ENCODE measurements at places on chromosomes 4 and X.
A peak's percentile ranks its signal among the peaks of the same experiment; 100 is the strongest.

- H3K36me3 ChIP-seq: no peaks in the 10 kb centered on the region
- no peak overlapping the region for H3K4me3 ChIP-seq
- peaks cover 7% of the 10 kb centered on the region for H3K4me1 ChIP-seq
- no peaks in the 10 kb centered on the region for H3K27me3 ChIP-seq
- DNase-seq: no peak
Measured at GRCh38 chr4:184444953-184445309, 29.4 kb downstream of the IRF2 start.

DNA sequence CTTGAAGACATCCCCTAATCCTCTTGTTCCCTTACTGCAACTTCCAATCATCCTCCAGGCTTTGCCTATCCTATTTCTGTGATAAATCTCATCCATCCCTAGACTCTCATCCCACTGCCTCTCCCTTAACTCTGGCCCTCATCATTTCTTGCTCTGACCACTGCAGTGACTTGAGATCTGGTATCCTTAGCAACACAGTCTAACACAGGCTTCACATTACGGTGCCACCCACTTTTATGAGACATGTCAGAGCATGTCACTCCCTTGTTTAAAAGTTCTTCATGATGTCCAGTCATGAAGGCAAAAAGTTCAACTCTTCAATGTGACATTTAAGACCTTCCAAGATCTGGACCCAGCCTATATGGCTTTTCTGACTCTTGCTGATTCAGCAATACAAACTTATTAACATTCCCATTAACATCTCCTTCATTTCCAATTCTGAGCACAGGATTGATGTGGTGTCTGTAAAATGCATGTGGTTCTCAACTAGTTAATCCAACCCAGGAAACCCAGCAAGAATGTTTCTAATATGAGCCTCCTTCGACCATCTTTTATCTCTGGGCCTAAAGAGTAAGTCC is 64.0 kb downstream of the OR13H1 start:
- no peaks in the 10 kb centered on the region for H3K4me1 ChIP-seq
- H3K4me3 ChIP-seq: no peak overlapping the region
- H3K36me3 ChIP-seq: no peaks in the 10 kb centered on the region

DNA sequence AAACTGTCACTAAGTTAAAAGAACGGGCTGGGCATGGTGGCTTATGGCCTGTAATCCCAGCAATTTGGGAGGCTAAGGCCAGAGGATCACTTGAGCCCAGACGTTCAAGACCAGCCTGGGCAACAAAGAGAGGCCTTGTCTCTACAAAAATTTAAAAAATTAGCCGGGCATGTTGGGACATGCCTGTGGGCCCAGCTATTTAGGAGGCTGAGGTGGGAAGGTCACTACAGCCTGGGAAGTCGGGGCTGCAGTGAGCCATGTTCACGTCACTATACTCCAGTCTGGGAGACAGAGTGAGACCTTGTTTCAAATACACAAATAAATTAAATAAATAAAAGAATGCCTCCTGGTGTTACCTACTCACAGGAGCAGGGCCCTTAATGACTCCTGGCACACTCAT is 69.5 kb downstream of the APBB2 start:
- peak overlapping the region; percentile 26 for H3K27ac ChIP-seq
- no peaks in the 10 kb centered on the region for H3K27me3 ChIP-seq
- DNase-seq: no peak
- H3K4me1 ChIP-seq: peaks cover 4% of the 10 kb centered on the region
- H3K36me3 ChIP-seq: no peaks in the 10 kb centered on the region
- H3K4me3 ChIP-seq: no peak overlapping the region

GRCh38 chr4:10783351-10783750 is 98.8 kb upstream of the CLNK start:
- no peak overlapping the region for H3K27ac ChIP-seq
- no peak for DNase-seq
- no peaks in the 10 kb centered on the region for H3K27me3 ChIP-seq
- no peaks in the 10 kb centered on the region for H3K36me3 ChIP-seq
- no peak overlapping the region for H3K4me3 ChIP-seq

DNA sequence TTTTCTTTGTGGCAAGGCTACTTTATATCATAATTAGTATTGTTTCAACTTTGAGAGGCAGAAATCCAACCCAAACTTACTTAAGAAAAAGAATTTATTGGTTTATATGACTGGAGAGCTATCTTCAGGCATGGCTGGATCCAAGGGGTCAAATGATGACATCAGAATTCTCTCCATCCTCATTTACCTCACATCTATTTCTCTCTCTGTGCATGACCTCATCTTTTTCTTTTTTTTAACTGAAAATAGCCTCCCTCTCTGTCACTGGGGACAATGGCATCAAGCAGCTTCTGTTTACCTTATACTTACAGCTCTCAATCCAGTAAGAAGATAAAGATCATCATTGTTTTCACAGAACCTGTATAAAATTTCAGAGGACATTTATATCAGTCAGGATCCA is 12.0 kb upstream of the EXOC1L start:
- no peak overlapping the region for H3K27ac ChIP-seq
- no peak for DNase-seq
- no peak overlapping the region for H3K4me3 ChIP-seq

DNA sequence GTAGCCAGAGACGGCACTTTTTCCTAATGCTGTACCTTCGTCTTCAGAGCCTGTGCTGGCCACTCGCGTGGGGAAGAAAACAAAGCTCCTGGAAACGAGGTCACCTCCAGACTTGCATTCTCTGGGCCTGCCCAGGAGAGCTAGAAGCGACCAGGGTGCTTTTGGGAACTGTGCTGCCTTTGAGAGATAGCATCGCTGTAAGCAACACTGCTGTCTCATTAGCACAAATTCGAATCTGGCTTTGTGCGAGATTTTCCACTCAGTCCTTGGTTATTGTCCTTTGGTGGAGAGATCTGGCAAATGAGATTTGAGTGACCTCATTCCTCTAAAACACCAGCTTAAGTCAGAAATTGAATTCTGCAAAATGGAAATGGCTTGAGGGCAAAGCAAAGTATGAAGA is 66.1 kb upstream of the TLR3 start:
- H3K36me3 ChIP-seq: no peaks in the 10 kb centered on the region
- no peaks in the 10 kb centered on the region for H3K27me3 ChIP-seq
- H3K4me1 ChIP-seq: no peaks in the 10 kb centered on the region

DNA sequence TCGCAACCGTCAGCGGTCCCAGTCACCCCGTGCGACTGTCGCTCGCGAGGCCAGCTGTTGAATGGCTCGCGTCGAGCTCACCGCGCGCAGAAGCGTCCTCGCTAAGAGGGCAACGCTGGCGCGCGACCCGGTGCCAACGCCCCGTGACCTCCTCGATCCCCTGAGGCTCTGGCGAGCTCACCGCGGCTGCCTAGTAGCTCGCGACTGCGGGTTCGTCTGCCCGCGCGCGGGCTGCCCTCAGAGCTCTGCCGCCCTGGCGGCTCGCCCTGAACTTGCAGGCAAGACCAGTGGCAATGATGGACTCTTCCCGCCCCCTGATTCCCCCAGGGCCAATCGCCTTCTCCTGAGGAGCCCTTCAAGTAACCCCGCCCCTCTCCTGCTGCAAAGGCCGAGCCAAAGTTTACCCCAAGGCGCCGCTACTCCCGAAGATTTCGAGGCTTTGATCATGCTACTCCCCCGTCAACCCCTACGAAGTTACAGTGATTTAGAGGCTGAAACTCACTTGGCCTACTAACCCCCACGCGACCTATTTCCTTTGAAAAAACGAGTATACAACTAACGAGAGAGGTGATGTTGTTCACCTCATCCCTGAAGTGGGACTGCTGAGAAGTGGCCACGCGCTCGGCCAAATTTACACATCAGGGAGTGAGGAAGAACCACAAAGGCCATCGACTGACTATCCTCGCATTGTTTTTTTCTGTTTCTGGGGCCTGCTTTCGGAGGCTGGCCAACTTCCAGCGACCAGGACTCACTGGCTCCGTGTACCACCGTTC is 37.5 kb downstream of the PGRMC1 start:
- no peak for DNase-seq
- H3K27me3 ChIP-seq: no peaks in the 10 kb centered on the region
- no peaks in the 10 kb centered on the region for H3K4me1 ChIP-seq
- H3K4me3 ChIP-seq: no peak overlapping the region

GRCh38 chr4:4368809-4369580 is 17.9 kb upstream of the NSG1 start:
- no peak overlapping the region for H3K4me3 ChIP-seq
- no peaks in the 10 kb centered on the region for H3K36me3 ChIP-seq
- H3K27me3 ChIP-seq: no peaks in the 10 kb centered on the region

- H3K36me3 ChIP-seq: no peaks in the 10 kb centered on the region
- no peaks in the 10 kb centered on the region for H3K27me3 ChIP-seq
- H3K27ac ChIP-seq: no peak overlapping the region
- no peak for DNase-seq
Measured at GRCh38 chr4:114527637-114528036, 71.0 kb upstream of the UGT8 start.

DNA sequence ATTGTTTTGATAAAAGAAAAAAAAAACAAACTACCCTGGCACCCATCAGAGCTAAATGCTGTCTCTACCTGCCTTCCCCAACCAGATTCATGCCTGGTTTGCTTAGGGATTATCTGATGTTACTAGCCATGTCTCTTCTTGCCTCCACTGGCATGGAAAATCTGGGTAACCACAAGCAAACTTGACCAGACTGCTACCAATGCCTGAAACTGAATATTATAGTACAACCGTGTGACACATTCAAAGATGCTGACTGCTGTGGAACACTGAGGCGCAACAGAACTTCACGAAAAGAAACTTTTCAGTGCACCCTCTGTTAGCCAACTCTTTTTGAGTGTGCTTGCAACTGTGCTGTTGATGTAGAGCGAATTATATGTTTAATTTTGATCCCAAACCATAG is 228.1 kb downstream of the CBR4 start:
- no peaks in the 10 kb centered on the region for H3K27me3 ChIP-seq
- no peaks in the 10 kb centered on the region for H3K4me1 ChIP-seq
- DNase-seq: no peak
- no peaks in the 10 kb centered on the region for H3K36me3 ChIP-seq

GRCh38 chr4:28508636-28509035 is 1648.0 kb downstream of the STIM2 start:
- no peaks in the 10 kb centered on the region for H3K4me1 ChIP-seq
- H3K4me3 ChIP-seq: no peak overlapping the region
- DNase-seq: no peak
- H3K27me3 ChIP-seq: no peaks in the 10 kb centered on the region
- no peaks in the 10 kb centered on the region for H3K36me3 ChIP-seq

DNA sequence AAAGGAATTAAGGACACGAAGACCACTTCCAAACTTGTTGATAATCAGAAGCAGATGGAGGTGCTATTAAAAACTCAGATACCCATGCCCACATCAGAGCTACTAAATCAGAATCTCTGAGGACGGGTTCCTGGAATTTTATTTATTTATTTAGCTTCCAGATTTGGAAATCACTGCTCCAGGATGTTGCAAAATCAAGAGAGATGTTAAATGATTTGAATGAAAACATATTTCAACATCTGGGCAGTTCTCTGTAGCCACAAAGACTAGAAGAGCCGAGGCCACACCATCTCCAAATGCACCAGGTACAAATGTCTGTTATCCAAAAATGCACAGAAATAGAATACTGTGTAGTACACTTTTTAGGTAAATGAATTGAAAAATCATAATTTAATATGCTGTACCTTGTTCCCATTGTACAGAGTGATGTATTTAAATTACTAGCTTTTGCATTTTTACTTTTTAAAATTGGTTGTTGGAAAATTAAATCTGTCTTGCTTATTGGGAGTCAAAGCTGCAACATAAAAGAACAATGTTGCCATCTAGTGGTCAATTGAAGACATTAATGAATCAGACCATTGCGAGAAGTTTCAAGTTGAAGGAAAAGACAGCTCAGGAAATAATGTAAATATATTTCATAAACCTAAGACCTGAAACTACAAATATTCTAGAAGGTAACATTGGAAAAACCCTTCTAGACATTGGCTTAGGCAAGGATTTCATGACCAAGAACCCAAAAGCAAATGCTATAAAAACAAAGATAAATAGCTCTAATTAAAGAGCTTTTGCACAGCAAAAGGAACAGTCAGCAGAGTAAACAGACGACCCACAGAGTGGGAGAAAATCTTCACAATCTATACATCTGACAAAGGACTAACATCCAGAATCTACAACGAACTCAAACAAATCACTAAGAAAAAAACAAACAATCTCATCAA is 151.3 kb upstream of the TTC29 start:
- no peaks in the 10 kb centered on the region for H3K27me3 ChIP-seq
- no peak overlapping the region for H3K27ac ChIP-seq
- no peak overlapping the region for H3K4me3 ChIP-seq

DNA sequence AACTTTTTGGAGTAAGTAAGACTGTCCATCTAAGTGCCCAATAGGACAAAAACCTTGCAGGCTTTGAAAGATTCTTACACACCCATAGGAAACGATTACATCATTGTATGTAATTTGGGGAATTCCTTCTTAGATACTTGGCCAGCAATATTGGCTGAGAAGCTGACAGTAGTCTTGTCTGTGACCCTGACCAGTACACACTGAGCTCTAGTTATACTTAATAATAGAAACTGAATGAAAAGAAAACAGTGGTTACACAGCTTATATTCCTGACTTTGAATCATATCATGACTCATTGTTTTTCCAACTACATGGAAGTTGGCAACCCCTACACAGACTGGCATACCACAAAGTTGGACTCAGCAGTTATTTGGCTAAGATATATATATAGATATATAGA is 7.1 kb upstream of the TLR2 start:
- H3K27ac ChIP-seq: no peak overlapping the region
- no peaks in the 10 kb centered on the region for H3K4me1 ChIP-seq
- no peak for DNase-seq
- H3K36me3 ChIP-seq: no peaks in the 10 kb centered on the region
- H3K4me3 ChIP-seq: no peak overlapping the region

- no peaks in the 10 kb centered on the region for H3K27me3 ChIP-seq
- no peak overlapping the region for H3K27ac ChIP-seq
- H3K4me3 ChIP-seq: no peak overlapping the region
Measured at GRCh38 chrX:45807572-45808425, 607.1 kb upstream of the DIPK2B start.

- DNase-seq: no peak
- H3K27ac ChIP-seq: no peak overlapping the region
- no peaks in the 10 kb centered on the region for H3K4me1 ChIP-seq
- no peaks in the 10 kb centered on the region for H3K36me3 ChIP-seq
- H3K4me3 ChIP-seq: no peak overlapping the region
- H3K27me3 ChIP-seq: no peaks in the 10 kb centered on the region
Measured at GRCh38 chr4:22850055-22850454, 157.3 kb downstream of the GBA3 start.

GRCh38 chr4:168511780-168512489 is 15.1 kb downstream of the PALLD start:
- no peak for DNase-seq
- H3K36me3 ChIP-seq: no peaks in the 10 kb centered on the region
- H3K4me3 ChIP-seq: no peak overlapping the region

GRCh38 chrX:150352581-150352980 is 10.5 kb upstream of the MAMLD1 start:
- no peak overlapping the region for H3K4me3 ChIP-seq
- no peaks in the 10 kb centered on the region for H3K36me3 ChIP-seq
- H3K27me3 ChIP-seq: no peaks in the 10 kb centered on the region
- no peak for DNase-seq

DNA sequence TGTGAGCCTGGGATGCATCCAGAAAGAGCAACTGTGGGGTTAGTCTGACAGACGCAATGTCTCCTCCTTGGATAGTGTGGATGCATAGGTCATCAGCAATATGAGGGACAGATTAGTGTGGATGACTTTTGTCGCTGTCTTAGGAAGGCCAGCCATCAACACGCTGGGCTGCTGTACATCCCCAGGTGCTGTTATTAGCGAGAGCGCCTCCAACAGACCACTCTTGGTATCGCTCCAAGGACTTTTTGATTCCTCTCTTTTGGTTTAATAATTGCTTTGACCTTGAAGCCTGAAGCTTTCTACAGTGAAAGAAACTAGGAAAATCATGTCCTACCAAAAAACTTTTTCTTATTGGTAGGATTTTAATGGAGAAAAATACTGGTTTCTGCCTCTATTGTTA is 76.7 kb downstream of the TMEM131L start:
- no peaks in the 10 kb centered on the region for H3K27me3 ChIP-seq
- no peaks in the 10 kb centered on the region for H3K36me3 ChIP-seq
- no peak overlapping the region for H3K4me3 ChIP-seq
- DNase-seq: no peak

All from prostate gland (tissue), 2 donors.